ENCODE measurements at places on chromosomes 1 and 21.

- DNase-seq, result no peak
These were observed 40.8 kb upstream of the FCER1A start for GRCh38 chr1:159261311-159261710.

DNA sequence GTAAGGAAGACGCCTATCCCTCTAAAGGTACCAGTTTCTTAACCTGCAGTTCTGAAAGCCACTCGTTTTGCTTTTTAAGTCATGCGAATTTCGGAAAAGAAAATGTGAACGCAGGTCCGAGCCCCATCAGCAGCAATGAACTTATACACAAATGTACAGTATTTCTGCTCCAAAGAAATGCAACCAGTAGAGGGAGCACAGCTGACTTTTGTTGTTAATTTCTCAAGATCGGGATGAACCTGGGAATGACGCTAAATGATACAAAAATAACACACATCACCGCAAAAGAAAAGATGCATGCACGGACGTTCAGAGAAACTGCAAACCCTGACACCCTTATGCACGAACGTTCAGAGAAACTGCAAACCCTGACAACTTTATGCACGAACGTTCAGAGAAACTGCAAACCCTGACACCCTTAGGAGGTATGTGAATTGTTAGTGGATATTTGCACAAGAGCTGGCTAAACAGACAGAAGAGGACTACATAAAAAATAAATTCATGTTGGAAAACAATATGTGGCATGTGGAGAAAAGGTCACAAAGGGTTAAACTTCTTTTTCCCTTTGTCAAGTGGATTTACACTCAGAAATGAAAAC, 3.5 kb upstream of the TIAM1 start:
- no peak for DNase-seq

DNA sequence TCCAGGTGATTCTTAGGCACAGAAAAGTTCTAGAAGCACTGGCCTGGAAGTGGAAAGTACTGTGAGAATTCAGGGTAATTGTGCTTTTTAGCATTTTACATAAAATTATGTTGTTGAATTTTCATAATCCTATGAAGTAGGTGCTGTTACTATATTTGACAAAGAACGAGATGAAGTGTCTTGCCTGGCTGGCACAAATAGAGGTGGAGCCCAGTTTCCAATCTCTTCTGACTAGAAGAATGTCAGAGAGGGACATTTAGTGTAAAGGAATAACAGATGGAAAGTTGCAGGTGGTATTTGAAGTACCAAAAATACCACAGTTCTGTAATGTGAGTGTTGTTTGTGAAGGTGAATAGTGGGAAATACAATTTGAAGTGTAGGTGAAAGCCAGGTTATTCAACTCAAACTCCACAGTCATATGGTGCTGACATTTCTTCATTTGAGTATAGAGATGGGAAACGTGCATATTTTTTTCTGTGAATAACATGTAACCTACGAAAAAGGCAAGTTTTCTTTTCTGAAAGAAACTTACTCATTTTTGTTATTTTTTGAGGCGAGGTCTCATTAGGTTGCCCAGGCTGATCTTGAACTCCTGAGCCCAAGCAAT, 3.5 kb upstream of the TMCO2 start:
- no peak for DNase-seq

DNA sequence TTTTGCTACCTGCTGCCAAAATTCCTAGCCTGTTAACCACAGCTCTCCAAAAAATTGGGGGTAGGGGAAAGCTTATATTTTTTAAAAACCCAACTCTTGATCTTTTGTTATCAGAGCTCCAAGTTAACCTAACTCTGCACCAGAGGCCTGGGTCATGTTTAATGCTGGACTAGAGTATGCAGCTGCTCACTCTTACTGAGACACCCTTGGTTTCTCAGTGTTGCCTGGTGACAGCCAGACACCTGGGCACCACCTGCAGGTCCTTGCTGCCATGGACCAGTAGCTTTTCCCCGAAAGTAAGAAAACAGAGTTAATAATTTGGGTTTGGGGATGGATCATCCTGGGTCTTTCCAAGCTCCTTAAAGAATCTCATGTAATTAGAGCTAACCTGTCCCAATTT, 30.1 kb downstream of the KCNJ6 start:
- no peak for DNase-seq

GRCh38 chr1:155185783-155186066, 12.1 kb downstream of the TRIM46 start:
- no peak for DNase-seq

DNA sequence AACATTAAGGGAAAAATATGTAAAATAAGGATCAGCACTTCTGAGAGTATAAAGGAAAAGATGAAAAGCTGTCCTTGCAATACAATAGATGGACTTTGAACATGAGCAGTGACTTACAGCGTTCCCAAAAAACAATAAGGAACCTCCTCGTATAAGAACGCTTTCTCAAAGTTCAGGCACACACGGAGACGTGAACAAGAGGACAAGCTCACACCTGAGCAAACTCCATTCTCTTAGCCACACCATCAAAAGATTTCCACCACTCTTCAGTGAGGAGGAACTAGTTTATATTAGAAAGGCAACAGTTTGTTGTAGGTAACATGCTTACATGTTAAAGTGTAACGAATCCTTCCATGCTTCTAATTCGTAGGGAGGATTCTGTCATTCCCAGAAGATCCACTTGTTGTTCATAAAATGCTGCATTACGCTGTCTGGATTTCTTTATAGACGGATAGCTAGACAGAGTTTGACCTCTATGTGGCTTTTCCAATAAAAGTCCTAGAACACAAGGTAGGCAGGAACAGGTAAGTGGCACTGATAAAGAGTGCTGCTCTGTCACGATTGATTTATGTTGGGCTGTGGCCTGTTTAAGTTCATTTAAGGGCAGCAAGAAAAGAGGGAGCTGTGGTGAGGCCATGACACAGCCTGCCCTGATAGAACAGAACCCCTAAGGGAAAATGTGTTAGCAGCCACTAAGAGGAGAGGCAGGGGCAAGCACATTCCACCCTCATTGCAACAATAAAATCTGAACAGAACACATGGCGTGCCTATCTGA, 37.0 kb upstream of the ATP1A1 start:
- no peak for DNase-seq

GRCh38 chr1:189874715-189875435, 602.8 kb downstream of the BRINP3 start:
- DNase-seq, result no peak

DNA sequence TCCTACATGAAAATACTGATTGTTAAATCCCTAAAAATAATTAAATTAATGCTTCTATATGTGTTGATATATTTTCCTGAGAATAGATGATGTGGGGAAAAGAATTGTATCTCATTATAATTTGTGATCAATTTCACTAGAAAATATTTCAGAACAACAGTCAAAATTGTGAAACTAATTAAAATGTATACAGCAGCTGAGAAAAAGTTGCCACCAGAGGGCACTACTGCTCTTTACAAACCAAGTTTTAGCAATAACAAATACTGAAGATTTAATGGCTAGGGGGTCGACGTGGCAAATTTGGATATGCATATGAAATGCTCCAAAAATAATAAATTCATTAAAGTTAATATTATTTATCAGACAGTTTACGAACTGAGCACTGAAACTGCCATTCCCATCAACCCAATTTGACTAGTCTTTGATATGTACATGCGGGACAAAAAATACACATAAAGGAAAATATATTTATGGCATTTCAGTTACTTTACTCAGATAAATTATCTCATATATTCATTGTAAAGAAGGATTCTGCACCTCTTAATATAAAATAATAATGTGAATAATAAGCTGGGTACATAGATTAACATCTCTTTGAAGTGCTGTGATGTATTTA, 96.3 kb upstream of the TMPRSS15 start:
- no peak for DNase-seq

DNA sequence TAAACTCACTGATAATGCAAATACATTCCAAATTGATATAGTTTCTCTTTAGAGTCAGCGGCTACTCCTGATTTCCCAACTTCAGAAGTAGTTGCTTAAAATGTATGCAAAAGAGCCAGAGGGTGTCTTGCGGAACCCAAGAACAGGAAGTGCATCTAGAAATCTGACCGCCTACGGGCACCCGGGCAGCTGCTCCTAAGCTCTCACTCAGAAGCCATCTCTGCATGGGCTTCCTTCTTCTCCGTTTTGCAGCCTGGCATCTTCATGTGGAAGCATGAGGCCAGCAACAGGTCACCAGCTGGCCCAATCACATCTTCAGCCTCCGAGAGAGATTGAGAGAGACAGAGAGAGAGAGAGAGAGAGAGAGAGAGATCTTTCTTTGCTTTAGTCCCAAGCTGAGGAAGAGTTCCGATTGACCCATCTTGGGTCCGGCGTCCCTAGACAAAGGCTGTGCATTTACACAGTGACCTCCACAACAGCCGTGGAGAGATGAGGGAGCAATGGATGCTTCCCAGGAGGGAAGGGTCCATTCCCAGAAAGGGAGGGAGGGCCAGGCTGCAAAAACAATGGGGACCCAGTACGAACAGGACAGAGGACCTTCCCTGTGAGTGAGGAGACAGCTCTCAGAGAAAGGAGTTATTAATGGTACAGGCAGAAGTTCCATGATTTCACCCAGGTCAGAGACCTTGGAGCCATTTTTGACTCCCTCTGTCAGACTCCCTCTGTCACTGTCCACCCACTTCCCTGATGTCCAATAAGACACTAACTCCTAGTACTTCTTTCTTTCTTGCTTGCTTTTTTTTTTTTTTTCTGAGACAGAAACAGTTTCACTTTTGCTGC, 28.2 kb upstream of the SLC30A1 start:
- DNase-seq, result no peak

DNA sequence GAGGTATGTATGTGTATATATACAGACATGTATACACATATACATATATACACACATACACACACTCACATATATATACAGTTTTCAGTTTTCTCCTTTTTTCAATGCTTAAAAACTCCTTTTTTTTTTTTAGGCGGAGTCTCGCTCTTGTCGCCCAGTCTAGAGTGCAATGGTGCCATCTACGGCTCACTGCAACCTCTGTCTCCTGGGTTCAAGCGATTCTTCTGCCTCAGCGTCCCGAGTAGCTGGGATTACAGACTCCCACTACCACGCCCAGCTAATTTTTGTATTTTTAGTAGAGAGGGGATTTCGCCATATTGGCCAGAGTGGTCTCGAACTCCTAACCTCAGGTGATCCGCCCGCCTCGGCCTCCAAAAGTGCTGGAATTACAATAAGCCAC, 27.0 kb downstream of the STYXL2 start:
- DNase-seq, result no peak

- DNase-seq, result no peak
These were observed 18.0 kb downstream of the C8A start for GRCh38 chr1:56872597-56872996.

- no peak for DNase-seq
These were observed 58.1 kb downstream of the S100B start for GRCh38 chr21:46546799-46547198.

DNA sequence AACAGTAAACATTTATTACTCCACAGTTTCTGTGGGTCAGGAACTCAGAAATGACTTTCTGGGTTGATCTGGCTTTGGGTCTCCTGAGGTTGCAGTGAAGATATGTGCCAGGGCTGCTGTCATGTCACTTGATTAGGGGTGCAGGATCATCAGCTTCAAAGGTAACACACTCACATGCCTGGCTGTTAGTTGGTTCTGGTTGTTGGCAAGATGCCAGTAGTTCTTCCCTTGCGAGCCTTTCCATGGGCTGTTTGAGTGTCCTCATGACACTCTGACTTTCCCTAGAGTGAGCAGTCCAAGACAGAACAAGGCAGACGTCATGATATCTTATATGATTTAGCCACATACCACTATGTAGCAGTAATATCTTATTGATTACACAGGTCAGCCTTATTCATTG, 1.8 kb downstream of the SWT1 start:
- no peak for DNase-seq

GRCh38 chr1:184937729-184938128, 36.6 kb downstream of the NIBAN1 start:
- no peak for DNase-seq

- DNase-seq, result no peak
These were observed 2.5 kb downstream of the ATP1B1 start for GRCh38 chr1:169108863-169109560.

DNA sequence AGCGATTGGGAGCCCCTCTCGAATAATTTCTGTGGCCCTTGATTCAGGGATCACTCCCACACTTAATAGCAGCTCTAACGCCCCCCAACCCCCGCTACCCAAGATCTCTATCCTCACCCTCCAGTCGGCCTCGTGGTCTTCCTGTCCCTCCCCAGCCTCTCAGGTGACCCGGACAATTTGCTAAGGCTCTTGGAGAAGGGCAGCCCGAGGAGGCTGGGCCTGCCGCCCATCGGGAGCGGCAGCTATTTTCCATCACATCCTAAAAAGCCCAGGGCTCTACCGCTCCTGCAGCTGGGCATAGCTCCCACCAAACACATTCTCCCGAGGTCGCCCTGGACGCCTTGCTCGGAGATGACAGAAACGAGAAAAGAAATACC, 12.0 kb upstream of the PHLDA3 start:
- no peak for DNase-seq

- DNase-seq, result no peak
These were observed 168.6 kb downstream of the VPS13D start for GRCh38 chr1:12398479-12398878.
